ENCODE measurements at places on chromosomes 3 and 15.

DNA sequence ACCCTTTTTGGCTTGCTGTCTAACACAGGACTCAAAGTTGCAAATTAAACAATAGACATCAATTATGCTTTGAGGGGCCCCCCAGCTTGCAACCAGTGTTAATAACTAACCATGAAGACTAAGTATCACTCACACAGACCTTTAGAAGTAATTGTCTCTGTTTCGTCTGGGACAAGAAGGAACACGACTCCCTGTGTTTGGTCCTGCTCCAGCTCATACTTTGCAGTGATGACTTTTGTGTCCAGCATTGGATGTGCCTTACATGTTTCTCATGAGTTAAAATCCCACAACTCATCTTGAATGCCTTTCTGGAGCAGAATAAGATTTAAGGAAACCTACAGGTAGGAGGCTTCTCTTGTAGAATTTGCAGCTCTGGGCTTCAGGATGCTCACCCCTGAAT lies 53.1 kb downstream of the GMNC start:
- no peak for DNase-seq

DNA sequence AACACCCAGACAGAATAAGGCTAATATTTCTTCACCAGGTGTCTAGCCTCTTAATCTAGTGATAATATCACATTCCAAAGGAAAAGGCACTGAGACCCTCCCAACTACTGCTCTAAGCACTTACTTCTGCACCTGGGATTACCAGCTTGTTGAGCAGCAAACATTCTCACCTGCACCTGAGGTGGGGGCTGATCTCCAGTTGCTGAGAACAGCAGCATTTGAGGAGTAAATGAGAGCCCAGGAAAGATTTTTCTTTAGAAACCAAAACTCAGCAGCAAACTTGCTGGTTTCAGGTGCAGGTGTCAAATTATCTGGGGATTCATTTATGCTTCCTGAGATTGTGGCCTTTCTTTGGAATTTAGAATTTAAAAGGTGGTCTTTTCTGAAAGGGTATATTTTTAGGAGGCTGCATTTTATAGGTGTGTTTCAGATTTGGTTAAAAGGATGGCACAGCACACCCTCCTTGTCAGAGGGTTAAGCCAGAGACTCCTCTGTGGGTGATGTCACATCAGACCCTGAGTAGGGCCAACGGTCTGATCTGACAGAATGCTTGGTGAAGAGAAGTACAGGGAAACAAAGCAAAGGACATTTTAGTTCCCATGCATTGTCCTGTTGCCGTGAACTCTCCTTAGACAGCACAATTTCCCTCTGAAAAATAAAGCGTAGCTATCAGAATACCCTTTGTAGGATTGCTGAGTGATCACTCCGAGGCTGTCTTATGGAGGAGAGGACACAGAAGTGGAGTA lies 411.0 kb upstream of the ATP11B start:
- DNase-seq: no peak

DNA sequence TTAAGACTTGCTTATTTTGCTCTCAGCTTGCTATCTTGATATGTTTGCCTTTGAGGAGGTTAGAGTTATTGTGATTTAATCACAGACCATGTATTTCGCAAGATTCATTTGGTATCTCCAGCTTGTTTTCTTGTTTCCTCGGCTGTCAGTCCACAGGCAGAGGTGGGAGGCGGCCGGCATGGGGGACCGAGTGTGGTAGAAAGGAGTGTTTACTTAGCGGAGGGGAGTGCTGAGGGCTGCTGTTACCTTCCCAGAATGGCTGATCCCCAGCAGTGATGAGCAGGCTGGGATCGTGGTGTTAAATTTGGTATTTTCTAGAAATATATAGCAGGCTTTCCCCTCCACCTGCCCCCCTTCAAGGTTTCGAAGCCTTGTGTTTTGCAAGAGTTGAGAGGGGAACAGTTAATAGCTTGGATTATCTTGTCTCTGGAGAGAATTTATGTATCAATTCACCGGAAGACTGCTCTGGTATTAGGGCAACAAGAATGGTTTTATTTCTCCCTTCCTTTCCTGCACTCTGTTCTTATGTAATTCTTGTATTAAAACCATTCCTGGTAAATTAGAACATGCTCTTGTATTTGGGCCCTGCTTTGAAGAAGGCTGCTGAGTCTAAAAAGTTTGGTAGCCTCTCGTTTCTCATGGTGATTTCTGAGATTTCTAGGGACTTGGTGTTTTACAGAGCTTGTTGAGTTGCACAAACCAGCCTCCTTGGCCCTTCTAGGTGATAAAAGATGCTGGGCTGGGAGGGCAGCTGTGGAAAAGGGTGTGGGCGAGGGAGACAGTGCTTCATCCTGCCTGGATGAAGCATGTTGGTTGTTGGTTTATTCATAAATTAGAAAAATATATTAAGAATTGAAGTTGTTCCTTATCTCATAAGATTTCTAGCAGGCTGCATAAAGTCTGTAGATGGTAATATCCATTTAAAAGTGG lies 151.4 kb downstream of the IGF1R start:
- DNase-seq: no peak

GRCh38 chr3:29618395-29619282 lies 337.8 kb downstream of the RBMS3 start:
- no peak for DNase-seq

DNA sequence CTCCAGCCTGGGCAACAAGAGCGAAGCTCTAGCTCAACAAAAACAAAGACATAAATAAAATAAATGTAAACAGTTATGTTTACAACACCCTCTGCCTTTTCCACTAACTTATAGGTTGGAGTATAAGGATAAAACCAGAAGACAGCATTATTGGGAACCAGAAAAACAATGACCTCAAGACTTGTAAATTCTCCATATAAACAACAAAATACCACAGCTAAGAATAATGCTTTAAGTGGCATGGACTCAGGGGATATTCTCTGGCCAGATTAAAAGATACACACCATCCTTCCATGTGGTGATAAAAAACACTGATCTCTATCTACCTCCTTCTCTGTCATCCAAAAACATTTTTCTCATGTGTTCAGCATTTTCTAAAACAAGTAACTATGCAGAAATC lies 500.6 kb downstream of the MAGI1 start:
- no peak for DNase-seq

GRCh38 chr3:110016235-110016815 lies 679.0 kb upstream of the DPPA4 start:
- DNase-seq: no peak

- no peak for DNase-seq
Measured at GRCh38 chr3:66494959-66495667, 5.7 kb downstream of the LRIG1 start.

DNA sequence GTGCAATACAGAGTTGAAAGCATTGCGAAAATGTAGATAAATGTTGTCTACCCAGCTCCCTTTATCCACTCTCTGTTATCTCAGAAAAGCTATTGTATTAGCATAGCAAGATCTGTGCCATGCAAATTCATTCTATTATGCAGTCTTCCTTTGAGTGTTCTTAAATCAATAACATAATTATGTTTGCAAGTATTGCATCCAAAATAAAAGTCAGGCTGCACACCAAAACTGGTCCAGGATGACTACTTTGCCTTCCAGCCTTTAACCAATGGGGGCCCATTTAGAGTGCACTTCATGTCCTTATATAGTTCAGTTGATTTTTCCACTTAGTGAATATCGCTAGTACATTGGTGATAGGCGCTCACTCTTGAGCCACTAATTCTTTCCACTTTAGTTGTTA lies 107.4 kb upstream of the MLF1 start:
- DNase-seq: no peak

GRCh38 chr15:100919481-100920405 lies 586 bp downstream of the LRRK1 start:
- no peak for DNase-seq

DNA sequence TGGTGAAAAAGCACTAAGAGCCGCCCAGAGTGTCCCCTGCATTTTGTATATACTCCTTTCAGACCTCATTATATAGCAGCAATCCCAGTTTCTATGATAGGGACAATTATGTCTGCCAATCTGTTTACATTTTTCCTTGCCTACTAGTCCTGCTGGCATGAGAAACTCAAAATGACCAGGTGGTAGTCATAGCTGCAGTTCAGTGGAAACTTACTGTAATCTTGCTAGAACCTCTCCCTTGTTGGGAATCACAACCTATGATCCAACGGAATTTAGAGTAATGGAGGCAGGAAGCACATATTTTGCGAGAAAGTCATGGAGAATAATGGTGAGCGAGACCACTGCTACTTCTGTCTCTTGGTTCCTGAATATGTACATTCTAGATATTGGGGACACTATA lies 28.6 kb upstream of the MINAR1 start:
- DNase-seq: no peak

GRCh38 chr3:46012246-46012645 lies 15.0 kb downstream of the XCR1 start:
- DNase-seq: no peak

DNA sequence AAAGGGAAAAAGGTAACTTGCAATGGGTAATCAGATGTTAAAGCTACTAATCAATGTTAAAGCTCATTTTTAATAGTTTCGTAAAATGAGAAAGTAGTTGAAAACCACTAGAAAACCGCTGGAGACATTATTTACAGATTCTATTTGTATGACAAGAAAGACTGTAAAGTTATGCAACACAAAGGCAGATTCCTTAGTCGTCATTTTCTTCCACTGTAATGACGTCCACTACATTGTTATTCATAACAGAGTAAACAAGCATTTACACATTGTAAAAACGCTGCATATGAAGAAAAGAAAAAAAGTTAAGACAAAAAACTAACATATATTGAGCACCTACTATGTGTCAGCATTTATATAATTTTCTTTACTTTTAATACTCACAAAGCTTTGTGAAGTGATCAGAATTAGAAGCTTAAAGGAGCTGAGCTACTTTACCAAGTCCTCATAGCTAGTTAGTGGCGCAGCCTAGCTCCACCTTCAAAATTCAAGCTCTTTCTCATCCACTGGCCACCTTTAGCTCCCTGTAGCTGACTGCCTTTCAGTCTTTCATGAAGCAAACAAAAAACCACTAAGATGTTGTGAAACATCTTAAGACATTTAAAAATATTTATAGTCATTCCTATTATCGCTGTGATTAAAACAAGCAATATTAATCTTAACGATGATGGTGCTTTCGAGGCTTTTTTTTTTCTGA lies 100.1 kb upstream of the CDIN1 start:
- no peak for DNase-seq

GRCh38 chr3:195893044-195893395 lies 15.3 kb downstream of the TNK2 start:
- no peak for DNase-seq

- no peak for DNase-seq
Measured at GRCh38 chr15:89177633-89178306, 43.6 kb downstream of the RLBP1 start.

- DNase-seq: no peak
Measured at GRCh38 chr15:44492040-44492439, 44.9 kb upstream of the EIF3J start.

- no peak for DNase-seq
Measured at GRCh38 chr3:143122089-143122430, 2.5 kb downstream of the CHST2 start.
